ENCODE measurements at places on chromosomes 11 and 22.

- no peak for DNase-seq
Measured at GRCh38 chr11:102760344-102761035, 19.9 kb downstream of the MMP10 start.

- DNase-seq: no peak
Measured at GRCh38 chr11:15095736-15096228, 18.9 kb upstream of the INSC start.

DNA sequence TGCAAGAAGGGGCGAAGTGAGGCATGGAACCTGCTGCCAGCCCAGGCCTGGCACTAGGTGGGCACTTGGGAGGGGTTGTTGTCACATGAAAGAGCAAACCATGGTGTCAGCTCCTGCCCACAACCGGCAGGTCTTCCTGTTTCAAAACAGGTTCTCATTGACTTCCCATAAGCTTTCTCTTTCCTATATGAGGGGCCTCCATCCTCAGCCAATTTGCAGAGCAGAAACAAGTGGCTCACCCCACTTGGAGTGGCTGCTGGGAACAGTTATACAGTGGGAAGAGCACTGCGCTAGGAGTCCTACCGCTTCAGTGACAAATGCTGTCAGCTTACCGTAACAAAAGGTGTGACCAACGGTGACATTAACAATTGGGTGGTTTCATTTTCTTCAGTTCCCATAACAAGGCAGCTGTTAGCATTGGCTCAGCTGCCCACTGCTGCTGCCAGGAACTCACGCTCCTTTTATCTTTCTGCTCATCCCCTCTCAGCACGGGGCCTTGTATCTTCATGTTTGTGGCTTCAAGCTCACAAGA lies 10.2 kb upstream of the SSTR3 start:
- DNase-seq: no peak

GRCh38 chr22:45210991-45211390 lies 29.7 kb downstream of the KIAA0930 start:
- DNase-seq: no peak

DNA sequence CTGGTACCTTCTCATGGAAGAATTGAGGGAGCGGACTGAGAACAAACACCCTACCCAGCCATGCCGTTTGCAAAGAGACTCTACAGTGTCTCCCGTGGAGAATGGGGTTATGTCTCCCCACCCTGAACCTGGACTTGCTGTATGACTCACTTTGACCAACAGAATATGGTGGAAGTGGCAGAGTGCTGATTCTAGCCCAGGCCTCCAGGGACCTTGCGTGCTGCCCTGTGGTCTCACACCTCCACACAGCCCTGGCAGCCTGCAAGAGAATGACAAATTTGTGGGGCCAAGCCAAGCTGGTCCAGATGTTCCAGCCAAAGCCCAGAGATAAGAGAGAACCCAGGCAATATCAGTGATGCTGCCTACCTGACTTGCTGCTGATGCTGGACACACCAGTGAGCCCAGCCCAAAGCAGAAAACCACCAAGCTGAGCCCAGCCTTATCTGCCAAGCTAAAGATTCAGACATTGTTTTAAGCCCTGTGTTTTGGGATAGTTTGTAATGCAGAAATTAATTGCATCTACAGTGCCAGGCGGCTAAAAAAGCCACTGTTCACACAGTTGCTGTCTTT lies 8.1 kb upstream of the LINC01488 start:
- no peak for DNase-seq

- no peak for DNase-seq
Measured at GRCh38 chr11:19326499-19326898, 85.8 kb upstream of the E2F8 start.

DNA sequence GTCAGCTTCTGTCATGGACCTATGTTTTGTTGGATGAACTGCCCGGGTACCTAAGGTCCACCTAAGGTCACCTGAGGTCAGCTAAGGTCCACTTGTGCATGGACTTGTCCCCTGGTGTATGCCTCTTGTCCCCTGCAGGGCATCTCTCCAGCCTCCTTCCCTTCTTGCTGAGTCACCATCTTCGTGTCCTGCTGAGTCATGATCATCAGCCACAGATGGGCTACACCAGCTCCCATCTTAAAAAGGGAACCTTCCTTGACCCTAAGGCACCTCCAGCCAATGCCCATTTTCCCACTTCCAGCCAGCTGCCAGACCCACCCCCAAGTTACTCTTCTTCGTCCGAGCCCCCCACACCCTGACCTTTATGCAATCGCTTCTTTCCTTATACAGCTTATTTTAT lies 544.9 kb downstream of the TBC1D22A start:
- no peak for DNase-seq

DNA sequence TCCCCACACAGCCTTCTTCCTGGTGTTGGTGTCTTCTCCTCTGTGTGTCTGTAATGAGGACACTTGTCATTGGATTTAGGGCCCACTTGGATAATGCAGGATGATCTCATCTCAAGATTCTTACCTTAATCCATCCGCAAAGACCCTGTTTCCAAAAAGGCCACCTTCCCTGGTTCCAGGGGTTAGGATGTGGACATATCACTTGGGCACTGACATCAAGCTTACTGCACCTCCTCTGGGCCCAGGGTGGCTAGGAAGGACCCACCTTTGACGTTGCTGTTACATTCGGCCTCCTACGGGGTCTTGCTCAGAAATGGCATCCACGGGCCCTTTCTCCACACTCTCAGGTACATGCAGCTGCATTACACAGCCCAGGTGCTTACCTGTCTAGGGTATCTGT lies 535.9 kb downstream of the BRD1 start:
- DNase-seq: no peak

DNA sequence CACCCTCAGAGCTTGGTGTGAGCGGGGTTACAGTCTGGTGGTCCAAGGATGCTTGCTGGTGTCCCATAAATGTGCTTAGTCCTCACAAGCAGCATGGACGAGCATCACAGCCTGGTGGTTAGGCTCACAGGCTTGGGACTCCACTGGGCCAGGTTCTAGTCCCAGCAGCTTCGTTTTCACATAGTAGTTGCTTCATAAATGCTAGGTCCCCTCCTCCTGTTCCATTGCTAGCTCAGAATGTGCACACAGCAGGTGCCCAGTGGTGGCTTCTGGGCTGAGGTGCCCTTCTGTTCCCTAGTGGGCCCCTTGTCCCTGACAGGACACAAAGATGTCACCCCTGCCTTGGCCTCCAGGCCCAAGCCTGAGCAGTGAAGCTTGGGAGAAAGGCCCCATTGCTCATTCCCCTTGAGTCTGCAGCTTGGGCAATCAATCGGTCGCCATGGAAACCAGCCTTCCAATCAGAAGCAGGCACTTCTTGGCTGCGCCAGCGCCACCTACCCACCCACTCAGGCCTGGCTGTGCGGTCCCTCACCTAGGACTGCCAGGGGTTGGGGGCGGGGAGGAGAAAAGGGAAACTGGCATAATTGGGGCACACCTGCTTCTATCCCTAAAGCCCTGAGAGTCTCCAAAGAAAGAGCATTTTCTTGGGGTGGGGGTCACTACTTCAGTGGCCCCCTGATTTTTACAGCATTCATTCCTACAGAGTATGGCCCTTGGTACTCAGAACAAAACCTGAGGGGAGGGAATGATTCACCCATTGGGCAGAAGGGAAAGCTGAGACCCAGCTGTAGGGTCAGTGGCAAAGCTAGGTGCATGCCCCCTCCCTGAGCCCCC lies 48.1 kb downstream of the CYTH4 start:
- no peak for DNase-seq

DNA sequence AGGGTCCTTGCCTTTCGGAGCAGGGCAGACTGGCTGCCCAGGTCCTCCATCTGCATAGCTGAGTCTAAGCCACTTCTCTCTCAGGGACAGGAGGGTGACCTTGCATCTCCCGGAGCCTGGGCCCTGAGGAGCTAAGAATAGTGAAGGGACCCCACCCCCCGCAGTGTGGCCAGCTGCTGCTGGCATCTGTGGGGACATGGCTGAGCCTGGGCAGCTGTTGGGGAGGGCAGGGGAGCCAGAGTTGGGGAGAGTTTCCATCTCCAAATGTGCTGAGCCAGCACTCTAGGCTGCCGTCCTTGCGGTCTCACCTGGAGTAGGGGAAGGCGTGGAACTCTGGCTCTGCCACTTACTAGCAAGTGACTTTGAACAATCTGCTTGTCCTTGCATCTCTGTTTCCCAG lies 34.8 kb upstream of the SHISAL1 start:
- DNase-seq: no peak

DNA sequence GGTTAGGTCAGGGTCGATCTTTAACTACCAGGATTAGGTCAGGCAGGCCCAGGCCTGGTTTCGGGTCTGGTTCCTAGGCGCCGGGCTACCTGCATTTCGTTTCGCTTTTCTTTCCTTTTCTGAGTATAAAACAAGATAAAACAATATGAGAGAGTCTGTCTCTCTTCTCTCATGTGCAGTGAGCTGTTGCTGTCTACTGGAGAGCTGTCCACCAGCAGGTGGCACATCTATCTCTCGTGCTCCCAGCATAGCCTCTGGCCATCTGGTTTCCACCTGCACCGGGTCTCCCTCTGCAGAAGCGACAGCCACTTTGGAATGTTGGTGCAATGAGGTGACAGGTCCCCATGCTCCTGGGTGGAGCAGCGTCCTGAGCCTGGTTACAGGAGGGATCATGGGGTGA lies 27.6 kb downstream of the RIBC2 start:
- DNase-seq: no peak

GRCh38 chr11:104306862-104307474 lies 143.0 kb upstream of the PDGFD start:
- DNase-seq: no peak

DNA sequence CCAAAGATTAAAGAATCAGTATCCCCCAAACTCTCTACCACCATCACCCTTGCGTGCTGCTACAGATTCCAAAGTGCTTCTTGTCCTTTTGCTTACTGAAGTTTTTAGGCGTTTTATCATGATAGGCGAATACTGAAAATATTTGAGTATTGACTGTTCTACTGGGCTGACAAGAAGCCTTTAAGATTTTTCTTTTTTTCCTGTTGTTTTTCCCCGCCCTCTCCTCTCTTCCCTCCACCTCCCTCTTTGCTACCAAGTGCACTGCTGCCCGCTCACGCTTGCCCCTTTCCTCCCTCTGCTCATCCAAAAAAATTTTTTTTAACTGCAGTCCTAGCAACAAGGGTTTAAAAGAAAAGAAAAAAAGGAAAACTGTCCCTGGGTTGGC lies 679 bp downstream of the SPCS2 start:
- DNase-seq: no peak

GRCh38 chr11:44825058-44825785 lies 98.5 kb downstream of the TSPAN18 start:
- DNase-seq: no peak

- DNase-seq: no peak
Measured at GRCh38 chr22:17873804-17874203, 99.5 kb upstream of the BID start.

- DNase-seq: no peak
Measured at GRCh38 chr22:44276041-44276440, 36.7 kb downstream of the SHISAL1 start.

DNA sequence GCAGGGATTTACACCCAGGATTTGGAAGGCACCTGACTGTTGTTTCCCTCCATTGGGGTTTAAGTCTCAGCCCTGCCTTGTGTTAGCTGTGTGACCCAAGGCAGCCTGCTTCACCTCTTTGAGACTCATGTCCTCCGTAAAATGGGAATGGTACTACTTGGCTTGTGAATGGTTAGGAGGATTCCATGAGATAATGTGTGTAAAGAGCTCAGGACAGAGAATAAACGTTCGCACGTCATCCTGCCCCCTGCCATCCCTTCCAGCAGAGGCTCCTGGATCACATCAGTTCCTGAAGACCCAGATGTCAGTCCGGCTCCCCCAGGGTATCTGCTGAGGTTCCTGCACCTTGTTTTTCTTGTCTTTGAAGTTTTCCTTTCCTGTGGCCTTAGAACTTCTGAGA lies 16.8 kb upstream of the ACCSL start:
- DNase-seq: no peak

DNA sequence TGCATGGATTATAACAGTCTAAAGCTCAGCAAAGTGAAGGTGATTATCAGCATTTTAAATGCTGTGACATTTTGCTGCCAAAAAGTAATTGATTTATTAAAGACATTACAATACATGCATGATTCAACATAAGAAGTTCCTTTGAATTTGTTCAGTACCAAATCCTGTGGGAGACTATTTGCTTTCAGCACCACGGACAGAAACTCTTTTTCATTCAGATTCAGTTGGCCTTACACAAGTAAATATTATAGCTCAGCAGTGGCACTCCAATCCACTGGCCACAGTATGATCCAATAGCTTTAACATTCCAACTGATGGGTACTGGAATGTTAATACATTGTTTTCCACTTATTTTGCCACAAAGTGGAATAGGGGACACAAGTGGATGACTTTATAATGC lies 806.7 kb downstream of the NTM start:
- DNase-seq: no peak

DNA sequence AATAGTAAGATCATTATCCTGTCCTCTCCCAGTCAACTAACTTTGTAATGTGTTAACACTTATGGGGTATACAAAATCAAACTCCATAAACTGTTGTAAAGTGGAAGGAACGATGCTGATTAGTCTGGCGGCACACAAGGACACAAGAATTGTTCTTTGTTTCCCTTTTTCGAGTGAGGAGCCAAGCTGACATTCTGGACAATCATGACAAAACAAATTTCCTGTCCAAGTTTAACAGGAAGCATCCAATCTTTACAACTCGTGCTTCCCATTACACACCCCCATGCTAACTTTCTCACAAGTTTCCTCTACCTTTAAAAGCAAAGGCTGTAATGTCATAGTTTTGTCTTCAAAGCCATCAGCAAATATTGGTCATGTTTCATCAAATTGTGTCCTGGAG lies 20.4 kb upstream of the LDLRAD3 start:
- DNase-seq: no peak

DNA sequence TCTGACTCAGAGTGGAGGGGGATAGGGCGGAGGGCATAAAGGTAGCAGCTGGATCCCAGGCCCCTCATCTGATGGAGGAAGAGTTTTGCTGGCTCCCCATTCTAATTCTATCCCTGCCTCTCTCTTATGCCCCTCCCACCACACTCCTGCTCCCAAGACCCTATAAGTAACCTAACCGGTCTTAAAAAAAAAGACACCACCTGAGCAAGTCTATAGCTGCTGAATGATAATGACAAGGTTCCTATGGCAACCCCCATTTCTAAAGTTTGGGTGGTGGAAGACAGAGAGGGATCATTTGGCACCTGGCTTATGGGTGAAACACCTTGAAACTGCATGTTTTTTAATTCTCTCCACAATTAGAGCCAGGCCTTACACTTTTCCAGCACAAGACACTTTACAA lies 69.6 kb downstream of the LARGE1 start:
- DNase-seq: no peak

DNA sequence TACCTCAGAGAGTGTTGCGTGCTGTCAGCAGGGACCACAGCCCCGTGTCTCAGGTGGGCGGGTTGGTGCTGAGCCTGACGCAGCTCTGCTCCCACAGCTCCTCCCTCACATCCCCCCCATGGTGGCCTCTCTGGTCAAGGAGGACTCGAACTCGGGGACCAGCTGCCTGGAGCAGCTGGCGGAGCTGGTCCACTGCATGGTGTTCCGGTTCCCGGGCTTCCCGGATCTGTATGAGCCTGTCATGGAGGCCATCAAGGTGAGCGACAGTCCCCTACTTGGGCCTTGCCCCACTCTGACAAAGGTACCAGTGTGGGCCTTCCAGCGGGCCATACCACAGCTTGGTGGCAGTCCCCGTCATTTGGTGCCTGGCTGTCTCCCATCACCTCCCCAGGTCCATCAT lies 11.8 kb downstream of the USP35 start:
- DNase-seq: no peak
